ENCODE measurements at places on chromosomes 6 and 20.

DNA sequence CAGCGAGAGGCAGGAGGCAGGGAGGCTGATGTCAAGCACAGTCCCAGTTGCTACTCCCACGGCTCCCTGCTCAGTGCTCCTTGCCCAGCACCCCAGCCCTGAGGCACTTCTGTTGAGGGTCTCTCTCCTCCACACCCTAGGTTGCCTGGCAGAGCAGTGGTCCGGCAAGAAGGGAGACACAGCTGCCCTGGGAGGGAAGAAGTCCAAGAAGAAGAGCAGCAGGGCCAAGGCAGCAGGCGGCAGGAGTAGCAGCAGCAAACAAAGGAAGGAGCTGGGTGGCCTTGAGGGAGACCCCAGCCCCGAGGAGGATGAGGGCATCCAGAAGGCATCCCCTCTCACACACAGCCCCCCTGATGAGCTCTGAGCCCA, 9.1 kb downstream of the CNPY3 start:
- no peak for DNase-seq

- peak; percentile 15 for DNase-seq
Measured at GRCh38 chr6:107490566-107491137, 735 bp downstream of the SOBP start.

DNA sequence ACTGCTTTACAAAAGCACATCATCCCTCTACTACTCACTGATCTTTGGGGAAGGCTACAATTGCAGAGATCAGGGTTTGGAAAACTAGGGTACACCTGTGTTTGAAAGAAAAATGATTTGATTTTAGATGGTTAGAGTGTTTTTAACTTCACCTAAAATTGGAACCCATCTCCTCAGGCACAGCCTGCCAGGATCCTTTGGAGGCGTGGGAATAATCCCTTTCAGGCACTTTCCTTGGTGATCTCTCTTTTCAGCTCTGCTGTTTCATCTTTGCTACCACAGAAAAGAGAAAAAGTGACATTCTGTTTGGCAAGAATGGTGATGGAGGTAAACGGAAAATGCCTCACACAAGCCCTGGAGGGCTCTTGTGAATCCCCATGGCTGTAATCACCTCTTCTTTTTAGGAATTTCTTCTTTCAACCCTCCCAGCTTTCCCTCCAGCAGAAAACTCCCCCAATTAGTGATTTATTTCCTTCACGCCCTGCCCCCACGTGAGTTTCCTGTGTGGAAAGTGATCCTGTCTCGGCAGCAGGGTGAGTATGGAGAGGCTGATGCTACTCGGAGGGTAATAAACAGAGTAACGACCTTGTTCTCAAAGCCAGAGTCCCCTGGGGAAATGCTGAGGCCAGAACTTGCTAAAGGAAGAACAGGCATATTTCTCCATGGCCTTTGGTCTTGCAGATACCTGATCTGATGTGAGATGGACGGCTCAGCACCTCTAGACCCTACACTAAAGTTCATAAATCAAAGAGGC, 9.2 kb downstream of the KCNG1 start:
- DNase-seq = no peak

- no peak for DNase-seq
Measured at GRCh38 chr20:53337390-53338101, 256.1 kb downstream of the ZNF217 start.

- DNase-seq = no peak
Measured at GRCh38 chr20:35013421-35014411, 58.0 kb downstream of the MYH7B start.

GRCh38 chr6:31477521-31477920, 20.4 kb upstream of the MICB start:
- no peak for DNase-seq

- DNase-seq = no peak
Measured at GRCh38 chr6:69072796-69073195, 437.7 kb downstream of the ADGRB3 start.

DNA sequence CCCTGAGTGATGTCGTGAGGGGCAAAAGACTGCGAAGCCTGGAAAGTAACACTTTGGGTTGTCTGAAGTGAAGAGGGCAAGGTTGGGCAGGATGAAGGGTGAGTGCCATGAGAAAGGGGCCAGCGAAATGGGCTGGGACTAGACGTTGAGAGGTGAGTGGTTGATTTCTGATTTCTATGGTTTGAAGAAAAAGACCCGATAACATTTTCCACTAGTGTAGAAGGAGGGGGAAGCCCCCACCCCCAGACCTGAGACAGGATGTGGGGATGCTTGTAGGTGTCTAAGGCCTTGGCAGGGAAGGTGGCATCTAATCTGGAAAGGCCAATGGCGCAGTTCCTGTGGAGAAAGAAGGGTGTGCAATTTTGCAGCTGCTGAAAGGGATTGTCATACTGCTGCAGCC, 25.3 kb upstream of the KIF3B start:
- peak; percentile 92 for DNase-seq

- peak; percentile 43 for DNase-seq
Measured at GRCh38 chr6:106927531-106928398, 46.8 kb downstream of the CD24 start.

DNA sequence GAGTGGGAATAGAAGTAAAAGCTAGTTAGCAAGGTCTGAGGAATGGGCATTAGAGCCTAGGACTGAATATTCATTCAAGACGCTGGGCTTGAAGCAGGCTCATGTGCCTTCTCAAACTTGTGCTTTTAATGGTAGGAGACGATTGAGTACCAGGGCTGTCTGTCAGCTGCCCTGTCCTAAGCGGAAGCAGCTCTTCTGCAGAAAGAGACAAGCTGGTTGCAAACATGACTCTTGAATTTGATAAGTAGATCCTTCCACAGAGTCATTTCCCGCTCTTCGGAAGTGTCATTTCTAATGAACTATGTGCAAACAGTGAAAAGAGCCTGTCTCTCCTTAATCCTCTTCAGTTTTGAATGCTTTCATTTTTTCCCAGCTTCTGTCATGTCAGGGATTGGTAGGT, 176.4 kb downstream of the TFAP2B start:
- no peak for DNase-seq

GRCh38 chr6:125094563-125094962, 59.0 kb upstream of the TPD52L1 start:
- DNase-seq = no peak

All from stimulated activated naive CD8-positive, alpha-beta T cell treated with anti-CD3 and anti-CD28 coated beads, Interleukin-15, Interleukin-2, amounts not matched to agents 100 U/mL and 50 U/mL, for 24 hours (primary cell).